SK-N-DZ (cell line): ENCODE measurements at places on chromosomes 11 and 22.

GRCh38 chr11:122339436-122340060 lies 223.5 kb upstream of the BLID start:
- DNase-seq: no peak

DNA sequence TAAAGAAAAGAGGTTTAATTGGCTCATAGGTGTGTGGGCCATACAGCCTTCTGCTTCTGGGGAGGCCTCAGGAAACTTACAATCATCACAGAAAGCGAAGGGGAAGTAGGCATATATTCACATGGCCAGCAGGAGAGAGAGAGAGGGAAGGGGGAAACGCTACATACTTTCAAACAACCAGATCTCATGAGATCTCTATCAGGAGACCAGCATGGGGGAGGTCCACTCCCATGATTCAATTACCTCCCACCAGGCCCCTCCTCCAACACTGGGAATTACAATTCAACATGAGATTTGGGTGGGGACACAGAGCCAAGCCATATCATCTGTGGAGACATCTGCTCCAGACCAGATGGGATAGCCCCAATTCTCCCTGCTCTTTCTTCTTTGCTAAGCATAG lies 866.0 kb downstream of the BRD1 start:
- no peak for DNase-seq

- DNase-seq: no peak
Observed at GRCh38 chr11:99535406-99535805, 514.7 kb downstream of the CNTN5 start.

DNA sequence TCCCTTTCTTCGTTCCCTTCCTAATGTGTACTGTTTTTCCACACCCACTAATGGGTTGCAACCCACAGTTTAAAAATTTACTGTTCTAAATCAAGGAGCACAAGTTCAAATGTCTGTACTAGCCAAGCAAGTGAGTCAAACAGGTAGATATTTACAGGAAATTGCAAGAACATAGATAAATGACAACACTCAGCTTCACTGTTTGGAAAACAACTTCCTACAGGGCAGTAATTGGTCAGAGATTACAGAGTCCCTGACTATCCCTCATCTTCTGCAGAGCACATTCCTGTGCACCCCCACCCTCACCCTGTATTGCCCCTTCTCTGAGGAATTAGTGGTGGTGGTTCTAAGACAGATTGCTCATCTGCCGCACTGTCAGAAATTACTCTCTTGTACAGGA lies 1.9 kb downstream of the SERPING1 start:
- DNase-seq: no peak

GRCh38 chr11:78656327-78656726 lies 81.7 kb upstream of the NARS2 start:
- no peak for DNase-seq

- no peak for DNase-seq
Observed at GRCh38 chr11:77542296-77542695, 47.5 kb upstream of the AQP11 start.

- no peak for DNase-seq
Observed at GRCh38 chr11:32023370-32024305, 67.2 kb upstream of the RCN1 start.
